ENCODE measurements at places on chromosomes 2 and 18.

DNA sequence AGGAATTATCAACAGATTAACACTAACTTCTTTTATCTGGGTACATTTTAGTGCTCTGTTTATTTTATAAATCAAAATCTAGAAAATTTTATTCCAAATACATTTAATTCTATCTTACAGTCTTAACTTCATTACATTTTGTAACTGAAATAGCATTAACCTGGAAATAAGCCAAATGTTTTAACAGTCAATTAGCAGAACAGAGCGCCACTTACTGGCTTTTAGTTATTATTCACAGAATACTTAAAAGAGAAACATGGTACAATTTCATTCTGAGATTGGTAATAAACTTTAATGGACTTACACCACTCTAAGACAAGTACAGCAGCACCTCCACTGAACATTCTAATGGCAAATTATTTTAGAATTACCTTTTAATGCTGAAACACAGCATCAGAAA is 38.6 kb downstream of the SS18 start:
- no peak for DNase-seq

DNA sequence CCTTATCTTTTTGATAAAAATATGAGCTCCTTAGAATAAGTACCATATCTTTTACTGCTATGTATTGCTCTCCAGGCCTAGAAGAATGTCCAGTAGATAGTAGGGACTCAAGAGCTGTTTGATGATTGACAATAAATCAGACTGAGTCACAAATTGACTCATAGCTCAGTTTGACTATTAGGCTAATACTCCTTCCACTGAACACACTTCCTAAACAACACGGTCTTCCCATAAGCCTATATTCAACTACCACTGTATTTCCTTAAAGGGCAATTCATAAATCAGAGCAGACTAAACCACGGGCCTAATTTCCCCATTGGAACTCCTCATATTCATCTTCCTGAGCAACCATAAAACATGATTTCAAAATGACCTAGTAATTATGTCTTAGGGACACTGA is 258.5 kb downstream of the ALK start:
- no peak for DNase-seq

- peak; percentile 26 for DNase-seq
Measured at GRCh38 chr2:158755310-158756087, 39.6 kb upstream of the DAPL1 start.

DNA sequence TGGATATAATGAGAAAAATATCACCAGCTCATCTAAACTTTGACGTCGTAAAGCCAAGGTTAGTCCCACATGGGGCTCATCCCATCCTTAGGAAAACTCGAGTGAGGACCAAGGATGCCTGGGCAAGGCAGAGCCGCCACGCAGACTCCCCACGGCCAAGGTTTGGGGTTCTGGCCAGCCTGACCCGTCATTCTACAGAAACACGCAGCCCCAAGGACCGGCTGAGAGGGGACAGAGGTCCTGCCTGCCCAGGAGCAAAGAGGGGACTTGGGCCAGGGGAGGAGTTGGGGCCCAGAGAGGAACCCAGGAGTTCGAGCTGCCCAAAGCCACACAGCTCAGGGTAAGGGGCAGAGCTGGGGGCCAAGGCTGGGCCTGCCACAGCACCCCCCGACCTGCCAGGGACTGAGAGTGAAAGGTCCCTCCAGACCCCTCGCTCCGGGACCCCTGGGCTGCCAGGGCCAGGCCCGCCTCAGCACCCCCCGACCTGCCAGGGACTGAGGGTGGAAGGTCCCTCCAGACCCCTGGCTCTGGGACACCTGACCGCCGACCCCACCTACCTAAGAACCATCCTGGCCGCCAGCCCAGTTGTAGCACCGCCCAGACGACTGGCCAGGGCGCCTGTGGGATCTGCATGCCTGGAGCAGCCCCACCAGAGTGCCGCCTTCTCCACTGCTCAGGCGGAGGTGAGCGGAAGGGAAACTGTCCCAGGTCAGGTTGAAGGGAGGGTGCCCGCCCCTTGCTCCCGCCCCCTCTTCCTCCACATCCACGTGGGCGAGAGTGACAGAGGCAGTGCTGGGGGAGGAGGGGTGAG is at the start of gene PDCD1:
TSS of gene PDCD1 (minus strand) at position 689 of the 811 bp plus-strand sequence. CDS start at position 633, 56 bp downstream.
- DNase-seq, result no peak

DNA sequence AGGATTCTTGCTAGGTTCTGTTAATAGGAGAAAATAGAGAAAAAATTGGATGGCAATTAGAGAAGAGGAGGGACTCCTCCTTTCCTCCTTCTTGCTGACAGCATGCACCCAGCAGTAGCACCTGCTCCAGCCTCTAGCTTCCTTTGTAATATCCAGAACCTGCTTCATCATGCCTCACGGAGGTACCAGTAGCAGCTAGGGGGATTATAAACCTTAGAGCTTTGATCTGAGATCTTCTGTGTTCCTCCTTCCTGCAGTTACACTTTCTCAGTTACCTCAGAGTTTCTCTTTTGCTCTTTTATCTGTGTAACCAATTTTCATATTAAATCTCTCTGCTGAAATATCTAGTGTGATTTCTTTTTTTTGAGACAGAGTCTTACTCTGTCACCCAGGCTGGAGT is 16.6 kb downstream of the DPP4 start:
- no peak for DNase-seq

GRCh38 chr2:240917684-240918257 is 11.6 kb downstream of the CROCC2 start:
- no peak for DNase-seq

GRCh38 chr2:132811148-132811915 is 141.3 kb upstream of the LYPD1 start:
- no peak for DNase-seq

DNA sequence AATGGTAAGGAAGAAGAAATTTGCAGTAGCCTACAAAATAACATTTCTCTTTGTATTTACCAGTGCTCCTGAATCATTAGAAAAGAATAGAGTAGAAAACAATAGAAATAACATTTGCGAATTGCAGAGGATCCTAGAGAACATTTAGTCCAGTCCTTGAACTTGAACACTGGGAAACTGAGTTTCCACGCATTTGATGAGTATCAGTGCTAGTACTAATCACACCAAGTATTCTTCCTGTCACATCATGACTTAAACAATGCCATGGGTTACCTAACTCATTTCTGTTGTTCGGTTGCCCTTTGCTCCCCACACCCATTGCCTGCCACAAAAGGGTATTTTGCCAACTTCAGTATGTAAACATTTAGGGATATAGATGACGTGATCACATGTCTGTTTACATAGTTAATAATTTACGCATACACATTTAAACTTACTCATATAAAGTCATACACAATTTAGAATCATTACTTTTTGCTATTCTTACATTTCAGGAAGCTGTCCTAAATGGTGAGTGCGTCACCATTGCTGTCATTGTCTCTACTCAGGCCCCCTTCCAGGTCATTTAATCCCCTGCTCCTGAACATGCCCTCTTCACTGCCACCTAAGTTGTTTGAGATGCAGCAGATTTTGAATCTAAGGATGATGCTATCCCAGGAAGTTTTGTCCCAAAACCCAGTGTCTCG is 42.3 kb downstream of the CRIM1 start:
- no peak for DNase-seq

GRCh38 chr2:87401726-87402345 is 346.1 kb upstream of the PLGLB2 start:
- DNase-seq, result no peak

GRCh38 chr2:113910110-113910717 is 20.3 kb downstream of the ACTR3 start:
- peak; percentile 17 for DNase-seq

DNA sequence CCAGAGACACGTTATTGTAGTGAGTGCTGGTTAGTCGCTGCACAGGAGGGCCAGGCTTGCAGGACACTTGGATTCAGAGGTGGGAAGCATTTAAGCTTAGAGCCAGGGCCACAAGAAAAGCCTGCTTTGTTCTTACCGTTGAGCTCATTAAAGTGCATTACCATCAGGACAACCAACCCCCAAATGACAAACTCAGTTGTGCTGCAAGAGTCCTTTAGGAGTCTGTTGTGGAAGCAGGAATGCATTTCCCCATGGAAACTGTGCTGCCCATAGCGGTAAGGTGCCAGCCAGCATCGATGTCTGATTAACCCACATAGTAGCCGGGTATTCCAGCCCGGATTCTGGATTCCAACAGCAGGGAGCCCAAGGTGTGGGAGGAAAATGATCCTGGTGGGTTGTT is 23.4 kb upstream of the REEP1 start:
- DNase-seq, result no peak

DNA sequence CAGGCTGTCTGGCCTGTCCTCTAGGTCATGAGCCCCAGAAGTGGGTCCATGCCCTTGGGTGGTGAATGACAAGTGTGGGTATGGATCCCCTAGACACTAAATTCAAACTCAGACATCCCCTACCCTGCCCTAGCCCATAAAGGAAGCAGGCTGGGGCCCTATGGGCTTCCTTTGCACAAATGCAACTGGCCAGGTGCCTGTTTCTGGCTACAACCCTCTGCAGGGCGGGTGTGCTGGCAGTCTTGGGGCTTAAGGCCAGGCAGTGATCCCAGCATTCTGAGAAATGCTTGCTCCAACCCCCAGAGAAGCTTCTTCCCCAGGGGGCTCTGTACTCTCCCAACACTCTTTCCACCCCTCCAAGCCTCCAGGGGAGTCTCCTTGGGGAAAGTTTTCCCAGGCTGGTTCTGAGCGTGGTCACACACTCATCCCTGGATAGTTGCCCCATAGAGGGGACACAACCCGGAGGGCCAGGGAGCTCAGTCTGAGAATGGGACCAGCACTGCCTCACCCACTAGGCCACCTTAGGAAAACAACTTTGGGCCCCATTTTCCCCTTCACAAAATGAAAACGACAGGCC is 16.6 kb upstream of the ASPRV1 start:
- DNase-seq, result no peak

GRCh38 chr2:30232801-30233130 is 1.4 kb downstream of the LBH start:
- no peak for DNase-seq

- DNase-seq, result no peak
Measured at GRCh38 chr18:77300579-77300978, 50.9 kb downstream of the GALR1 start.

- DNase-seq, result no peak
Measured at GRCh38 chr2:217125014-217125413, 265.1 kb upstream of the TNP1 start.
